ENCODE measurements at places on chromosomes 1 and 21. TPM values are rescaled to one million over a fixed set of nuclear protein-coding genes. Genes with fewer than 3 reads are reported as not detected.

DNA sequence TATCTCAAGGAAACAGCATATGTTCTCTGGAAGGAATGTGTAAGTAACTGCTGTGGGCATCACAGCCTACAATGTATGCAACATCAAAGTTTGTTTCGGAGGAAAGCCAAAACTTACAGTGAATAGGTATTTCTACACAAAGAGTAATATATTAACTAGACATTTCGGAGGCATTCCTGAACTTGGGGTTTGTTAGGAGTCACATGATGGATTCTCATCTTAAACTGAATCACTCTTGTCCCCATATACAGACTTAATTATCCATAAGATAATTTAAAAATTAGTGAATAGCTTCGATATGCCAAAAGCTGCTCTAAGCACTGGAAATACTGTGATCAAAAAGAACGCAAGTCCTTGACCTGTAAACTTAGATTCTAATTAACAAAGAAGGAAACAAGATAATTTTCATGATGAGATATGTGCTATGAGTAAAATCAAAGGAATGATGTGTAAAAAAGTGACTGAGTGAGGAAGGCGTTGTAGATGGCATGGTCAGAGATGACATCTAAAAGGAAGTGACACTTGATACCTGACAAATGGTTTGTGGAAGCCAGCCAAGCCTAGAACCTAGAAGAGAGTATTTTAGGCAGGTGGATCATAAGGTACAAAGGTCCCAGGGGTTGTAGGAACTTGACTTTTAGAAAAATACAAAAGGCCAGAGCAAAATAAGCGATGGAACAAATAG, 273.1 kb downstream of the MRPL39 start:
- no peak for DNase-seq

- no peak for DNase-seq
Measured at GRCh38 chr1:91427741-91428140, 23.1 kb upstream of the HFM1 start.

- DNase-seq, result no peak
Measured at GRCh38 chr1:156143765-156144489, 9.5 kb upstream of the SEMA4A start.

GRCh38 chr1:151502859-151503780, 8.1 kb upstream of the CGN start:
- DNase-seq, result no peak

The MRPS15 gene
- 26.0 TPM for total RNA-seq

The NPR1 gene
- total RNA-seq, result 9.5 TPM

The TEKT2 gene
- total RNA-seq, result 0.37 TPM

The RGSL1 gene
- not detected for total RNA-seq
